Activated naive CD8-positive, alpha-beta T cell treated with anti-CD3 and anti-CD28 coated beads, Interleukin-2, amount 10 ng/mL, durations not matched to agents 7 days and 5 days (primary cell): ENCODE measurements at places on chromosomes 6 and 20.

GRCh38 chr6:52535711-52536423, 41.0 kb downstream of the TRAM2 start:
- H3K4me1 ChIP-seq, result peaks cover 37% of the 10 kb centered on the region
- no peak for DNase-seq

GRCh38 chr6:30741063-30741779, 1.3 kb downstream of the FLOT1 start:
- H3K36me3 ChIP-seq, result peaks cover 60% of the 10 kb centered on the region
- DNase-seq, result no peak
- H3K27me3 ChIP-seq, result no peaks in the 10 kb centered on the region
- peak overlapping the region; percentile 87 for H3K27ac ChIP-seq
- H3K4me1 ChIP-seq, result peaks cover 53% of the 10 kb centered on the region

DNA sequence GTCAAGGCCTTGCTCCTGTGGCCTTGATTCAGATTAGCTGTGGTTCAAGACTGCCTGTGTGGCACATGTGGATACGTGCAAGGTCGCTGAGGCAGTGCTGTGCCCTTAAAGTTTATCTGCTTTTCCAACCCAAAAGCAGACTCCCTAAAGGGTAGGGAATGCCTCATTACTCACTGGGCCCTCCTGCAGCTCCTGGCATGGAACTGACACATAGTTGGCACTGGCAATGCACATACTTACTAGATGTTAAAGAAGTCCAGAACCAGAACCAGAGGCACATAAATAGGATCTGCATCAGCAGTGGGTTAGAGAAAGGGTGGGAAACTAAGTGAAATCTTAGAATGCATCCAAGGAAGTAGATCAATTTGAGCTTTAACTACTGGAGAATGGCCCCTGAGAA, 90.6 kb upstream of the MLN start:
- H3K4me3 ChIP-seq, result peak overlapping the region; percentile 75
- peaks cover 43% of the 10 kb centered on the region for H3K4me1 ChIP-seq
- peak overlapping the region; percentile 33 for H3K27ac ChIP-seq
- no peaks in the 10 kb centered on the region for H3K36me3 ChIP-seq
- DNase-seq, result no peak

GRCh38 chr6:108243836-108244235, 17.0 kb downstream of the SNX3 start:
- H3K36me3 ChIP-seq, result peaks cover 71% of the 10 kb centered on the region
- DNase-seq, result no peak
- H3K27me3 ChIP-seq, result no peaks in the 10 kb centered on the region
- H3K4me3 ChIP-seq, result no peak overlapping the region
- H3K4me1 ChIP-seq, result peaks cover 13% of the 10 kb centered on the region

DNA sequence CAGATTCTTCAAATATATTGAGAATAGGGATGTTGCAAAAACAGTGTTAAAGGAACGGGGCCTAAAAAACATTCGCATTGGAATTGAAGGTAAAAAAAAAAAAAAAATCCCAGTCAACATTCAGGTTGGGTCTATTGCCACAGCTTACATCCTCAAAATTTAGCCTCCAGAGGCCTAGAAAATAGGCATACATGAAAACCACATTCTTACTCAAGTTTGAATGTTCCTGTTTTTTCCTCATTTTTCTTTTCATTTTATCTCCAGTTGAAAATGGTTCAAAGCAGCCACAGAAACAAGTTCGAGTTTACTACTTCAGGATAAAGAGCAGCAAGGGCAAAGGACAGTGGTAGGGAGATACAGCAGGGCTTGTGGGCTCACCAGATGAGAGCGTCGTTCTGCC, 41.9 kb downstream of the KCTD20 start:
- DNase-seq, result no peak
- H3K36me3 ChIP-seq, result peaks cover 38% of the 10 kb centered on the region
- no peak overlapping the region for H3K4me3 ChIP-seq
- peaks cover 2% of the 10 kb centered on the region for H3K4me1 ChIP-seq
- no peak overlapping the region for H3K27ac ChIP-seq

DNA sequence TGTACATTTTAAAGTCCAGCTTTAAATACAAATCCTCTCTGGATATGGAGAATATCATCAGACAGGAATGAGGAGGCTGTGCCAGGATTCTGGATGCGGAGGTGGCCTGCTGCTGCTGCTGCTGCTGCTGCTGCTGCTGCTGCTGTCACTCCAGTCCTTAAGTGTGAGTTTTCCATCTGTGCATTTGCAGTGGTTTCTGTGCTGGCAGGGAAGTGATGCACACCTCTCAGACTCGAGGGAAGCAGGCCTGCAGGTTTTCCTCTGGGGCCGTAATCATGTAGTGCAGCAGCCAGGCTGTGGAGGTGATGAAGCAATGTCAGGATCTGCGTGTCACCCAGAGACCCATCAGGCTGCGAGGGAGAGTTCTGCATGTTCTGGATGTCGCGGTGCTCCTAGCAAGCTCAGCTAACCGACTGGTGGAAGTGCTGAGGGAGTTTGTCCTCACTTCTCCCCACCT, 32.0 kb downstream of the CFAP61 start:
- DNase-seq, result no peak
- H3K4me3 ChIP-seq, result no peak overlapping the region
- H3K36me3 ChIP-seq, result no peaks in the 10 kb centered on the region
- peaks cover 9% of the 10 kb centered on the region for H3K27me3 ChIP-seq

DNA sequence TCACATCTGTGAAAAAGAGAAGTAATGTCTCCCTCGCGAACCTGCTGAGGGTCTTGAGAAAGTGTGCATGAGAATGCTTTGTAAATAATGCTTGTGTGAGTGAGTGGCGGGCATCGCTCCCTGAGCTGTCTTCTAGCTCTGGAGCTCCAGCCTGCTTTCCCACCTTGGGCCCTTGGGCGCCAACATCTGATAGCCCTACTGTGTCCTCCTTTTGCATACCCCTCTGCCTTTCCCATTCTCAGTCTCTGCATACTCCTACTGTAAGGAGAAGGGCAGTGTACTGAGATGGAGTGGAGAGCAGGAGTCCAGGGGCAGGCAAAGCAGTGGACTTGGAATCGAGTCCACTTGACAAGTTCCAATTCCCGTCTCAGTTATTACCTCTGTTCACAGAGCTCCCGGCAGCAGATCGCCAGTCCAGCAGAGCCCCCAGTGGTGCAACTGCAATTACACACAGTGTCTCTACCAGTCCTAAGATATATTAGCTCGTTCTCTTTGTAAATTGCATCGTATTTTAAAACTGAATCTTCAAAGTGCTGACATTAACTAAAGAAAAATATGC, 847 bp upstream of the NCR2 start:
- peak overlapping the region; percentile 61 for H3K4me3 ChIP-seq
- H3K4me1 ChIP-seq, result peaks cover 56% of the 10 kb centered on the region
- H3K36me3 ChIP-seq, result no peaks in the 10 kb centered on the region
- peak overlapping the region; percentile 97 for H3K27ac ChIP-seq

- H3K27me3 ChIP-seq, result peaks cover 37% of the 10 kb centered on the region
- H3K27ac ChIP-seq, result no peak overlapping the region
- H3K4me3 ChIP-seq, result no peak overlapping the region
- DNase-seq, result no peak
Measured at GRCh38 chr6:40386200-40386599, 201.0 kb downstream of the LRFN2 start.

- H3K36me3 ChIP-seq, result no peaks in the 10 kb centered on the region
- H3K4me1 ChIP-seq, result peaks cover 2% of the 10 kb centered on the region
- no peak overlapping the region for H3K27ac ChIP-seq
- DNase-seq, result no peak
Measured at GRCh38 chr20:51153867-51154707, 131.2 kb upstream of the KCNG1 start.

DNA sequence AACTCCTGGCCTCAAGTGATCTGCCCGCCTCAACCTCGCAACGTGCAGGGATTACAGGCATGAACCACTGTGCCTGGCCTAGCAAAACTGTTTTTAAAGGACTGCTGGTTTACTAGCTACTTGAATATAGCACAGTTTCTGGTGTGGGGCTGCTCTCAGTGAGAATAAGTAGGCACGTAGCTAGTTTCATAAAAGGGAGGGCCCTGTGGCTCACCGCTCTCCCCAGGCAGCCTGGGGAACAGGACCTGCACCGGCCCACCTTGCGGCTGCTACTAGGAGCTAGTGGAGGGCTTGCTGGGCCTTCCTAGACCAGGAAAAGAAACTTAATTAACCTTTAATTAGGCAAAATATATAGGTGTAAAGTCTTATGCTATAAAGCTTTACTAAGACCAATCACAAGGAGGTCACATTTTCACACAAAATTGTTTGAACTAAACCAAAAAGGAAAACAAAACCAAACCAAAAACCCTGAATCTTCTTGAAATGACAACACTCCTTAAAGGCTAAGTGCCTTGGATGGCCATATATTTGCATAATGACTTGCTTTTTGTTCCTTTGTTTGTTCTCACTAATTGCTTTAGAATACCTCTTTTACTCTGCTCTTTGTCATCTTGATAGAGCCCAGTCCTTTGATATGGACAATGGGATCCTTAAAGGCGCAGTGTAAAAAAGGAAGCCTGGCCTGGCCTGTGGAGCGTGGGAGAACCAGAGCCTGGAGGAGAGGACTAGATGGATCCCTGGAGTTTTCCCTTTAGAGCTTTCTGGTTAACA, 69.5 kb upstream of the SAMD5 start:
- H3K27me3 ChIP-seq, result peaks cover 3% of the 10 kb centered on the region
- H3K36me3 ChIP-seq, result no peaks in the 10 kb centered on the region
- no peak for DNase-seq
- no peak overlapping the region for H3K4me3 ChIP-seq

DNA sequence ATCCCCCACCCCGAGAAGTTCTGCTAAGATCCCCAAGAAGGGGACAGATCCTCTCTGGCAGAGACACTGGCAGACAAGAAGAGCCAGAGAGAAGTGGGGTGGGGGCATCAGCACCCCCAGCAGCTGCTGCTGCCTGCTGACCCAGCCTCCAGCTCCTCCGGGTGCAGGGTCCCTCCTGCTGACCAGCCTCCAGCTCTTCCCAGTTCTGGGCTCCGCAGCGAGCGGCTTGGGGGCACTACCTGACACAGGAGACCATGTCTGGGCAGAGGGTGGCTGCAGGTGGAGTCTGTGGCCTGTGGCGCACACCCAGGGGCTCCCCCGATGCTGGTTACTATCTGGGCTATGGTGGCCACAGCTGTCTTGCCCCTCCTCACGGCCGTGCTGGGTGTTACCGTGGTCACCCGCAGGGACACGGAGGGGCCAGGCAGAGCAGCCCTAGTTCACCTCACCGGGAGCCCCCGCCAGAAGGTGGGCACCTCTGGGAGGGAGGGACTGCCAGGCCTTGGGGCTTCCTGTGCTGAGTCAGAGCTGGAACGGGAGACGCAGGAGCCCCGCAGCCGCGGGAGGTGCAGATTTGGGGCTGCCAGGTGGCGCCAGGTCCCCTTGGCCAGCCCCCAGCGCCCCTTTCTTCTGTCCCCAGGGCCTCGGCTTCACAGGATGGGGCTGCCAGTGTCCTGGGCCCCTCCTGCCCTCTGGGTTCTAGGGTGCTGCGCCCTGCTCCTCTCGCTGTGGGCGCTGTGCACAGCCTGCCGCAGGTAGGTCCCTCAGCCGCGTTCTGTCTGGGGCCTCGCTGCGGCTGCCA, 630 bp downstream of the LIME1 start:
- H3K36me3 ChIP-seq, result peaks cover 8% of the 10 kb centered on the region
- H3K27ac ChIP-seq, result peak overlapping the region; percentile 95
- H3K4me1 ChIP-seq, result peaks cover 14% of the 10 kb centered on the region
- peak overlapping the region; percentile 88 for H3K4me3 ChIP-seq
- peak; percentile 81 for DNase-seq

- H3K36me3 ChIP-seq, result peaks cover 3% of the 10 kb centered on the region
- no peak for DNase-seq
- H3K27ac ChIP-seq, result no peak overlapping the region
- H3K4me1 ChIP-seq, result no peaks in the 10 kb centered on the region
- H3K27me3 ChIP-seq, result no peaks in the 10 kb centered on the region
- no peak overlapping the region for H3K4me3 ChIP-seq
Measured at GRCh38 chr6:25918083-25918683, 12.3 kb downstream of the SLC17A2 start.

DNA sequence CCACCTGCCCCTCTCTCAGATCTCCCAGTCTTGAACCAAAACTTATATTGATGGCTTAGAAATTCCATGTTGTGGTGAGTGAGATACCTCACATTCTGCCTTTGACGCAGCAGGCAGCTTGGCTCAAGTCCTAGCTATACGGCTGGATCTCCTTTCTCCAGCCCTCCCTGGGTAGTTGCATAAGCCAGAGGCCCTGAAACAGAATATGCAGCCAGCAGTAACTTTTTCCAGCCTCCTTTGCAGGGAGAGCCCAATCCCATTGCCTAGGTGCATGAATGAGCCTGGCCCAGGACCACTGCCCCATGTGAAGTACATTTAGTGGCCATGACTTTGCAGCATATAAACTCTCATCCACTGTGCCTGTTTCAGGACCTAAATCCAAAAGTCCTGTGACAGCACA, 202.2 kb upstream of the CDYL start:
- no peaks in the 10 kb centered on the region for H3K4me1 ChIP-seq
- no peak for DNase-seq
- H3K36me3 ChIP-seq, result no peaks in the 10 kb centered on the region

DNA sequence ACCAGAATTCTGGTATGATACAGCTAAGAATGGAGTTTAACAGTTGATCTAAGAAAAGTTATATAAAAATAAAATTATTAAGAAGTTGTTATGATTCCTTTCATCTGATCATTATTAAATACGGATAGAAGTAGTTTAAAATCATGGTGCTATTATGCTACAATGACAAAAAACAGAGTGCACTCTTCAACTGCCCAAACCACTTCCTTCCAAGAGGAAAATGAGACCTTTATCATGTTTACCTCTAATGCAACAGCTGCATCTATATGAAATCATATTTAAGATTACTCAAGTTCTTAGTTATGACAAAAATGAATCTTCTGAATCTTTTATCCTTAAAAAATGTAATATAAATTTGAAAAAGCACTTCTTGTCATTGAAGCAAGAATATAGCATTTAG, 31.2 kb downstream of the HACE1 start:
- peaks cover 6% of the 10 kb centered on the region for H3K4me1 ChIP-seq
- no peaks in the 10 kb centered on the region for H3K27me3 ChIP-seq
- H3K4me3 ChIP-seq, result no peak overlapping the region
- no peak for DNase-seq
- no peak overlapping the region for H3K27ac ChIP-seq

DNA sequence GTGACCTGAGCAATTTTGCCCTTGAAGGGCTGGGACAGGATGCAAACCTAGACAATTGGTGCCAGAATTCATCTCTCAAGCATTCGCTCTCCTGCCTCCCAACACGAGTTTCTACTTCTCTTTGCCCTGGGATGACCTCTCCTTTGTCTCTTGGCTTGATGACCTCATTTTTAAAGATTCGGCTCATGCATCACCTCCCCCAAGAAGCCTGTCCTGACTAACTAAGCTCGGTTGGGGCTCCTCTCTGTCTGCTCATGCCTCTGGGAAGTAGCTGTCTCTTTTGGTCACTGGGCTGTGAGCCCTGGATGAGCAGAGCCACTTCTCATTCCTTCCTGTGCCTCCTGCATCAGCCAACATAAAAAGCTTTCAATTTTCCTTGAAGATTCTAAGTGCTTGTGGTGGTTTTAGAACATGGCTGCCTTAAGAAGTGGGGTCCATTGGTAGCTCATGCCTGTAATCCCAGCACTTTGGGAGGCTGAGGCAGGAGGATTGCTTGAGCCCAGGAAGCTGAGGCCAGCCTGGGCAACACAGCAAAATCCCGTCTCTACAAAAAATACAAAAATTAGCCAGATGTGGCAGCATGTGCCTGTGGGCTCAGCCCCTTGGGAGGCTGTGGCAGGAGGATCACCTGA, 11.1 kb upstream of the TCF15 start:
- no peak overlapping the region for H3K4me3 ChIP-seq
- H3K27ac ChIP-seq, result no peak overlapping the region
- no peaks in the 10 kb centered on the region for H3K36me3 ChIP-seq

- no peaks in the 10 kb centered on the region for H3K4me1 ChIP-seq
- H3K36me3 ChIP-seq, result no peaks in the 10 kb centered on the region
- no peak overlapping the region for H3K27ac ChIP-seq
- no peaks in the 10 kb centered on the region for H3K27me3 ChIP-seq
Measured at GRCh38 chr6:38508286-38508685, 131.4 kb downstream of the BTBD9 start.

GRCh38 chr20:53840532-53840931, 229.9 kb downstream of the BCAS1 start:
- H3K27ac ChIP-seq, result peak overlapping the region; percentile 97
- H3K36me3 ChIP-seq, result peaks cover 11% of the 10 kb centered on the region
- H3K4me1 ChIP-seq, result peaks cover 60% of the 10 kb centered on the region
- no peak for DNase-seq
